ENCODE measurements at places on chromosomes 5 and 9. TPM values are rescaled to one million over a fixed set of nuclear protein-coding genes. Genes with fewer than 3 reads are reported as not detected.
A peak's percentile ranks its signal among the peaks of the same experiment; 100 is the strongest.

FER gene
- 22.4 TPM for total RNA-seq

SEMA6A gene
- 325 TPM for total RNA-seq

IL4 gene
- not detected for total RNA-seq

FOXD4L4 gene
- 0.18 TPM for total RNA-seq

NUP188 gene
- 54.1 TPM for total RNA-seq

CNTNAP3B gene
- 3.9 TPM for total RNA-seq

SLC35D2 gene
- 34.3 TPM for total RNA-seq

ZNF483 gene
- total RNA-seq: 20.9 TPM

ST8SIA4 gene
- 49.4 TPM for total RNA-seq

FOXI1 gene
- total RNA-seq: 4.7 TPM

SLIT3 gene
- 2.5 TPM for total RNA-seq

CTXN3 gene
- total RNA-seq: not detected

CYLC2 gene
- total RNA-seq: not detected

PCDH1 gene
- total RNA-seq: 45.4 TPM

CCDC180 gene
- 5.6 TPM for total RNA-seq

LCN15 gene
- total RNA-seq: 0.47 TPM

DMRTA1 gene
- total RNA-seq: 6.3 TPM

TRPM3 gene
- total RNA-seq: 2.3 TPM

GRCh38 chr9:101778332-101778731, 39.9 kb upstream of the GRIN3A start:
- DNase-seq: no peak

GRCh38 chr5:141785711-141786110, 92.5 kb downstream of the PCDH1 start:
- DNase-seq: no peak

DNA sequence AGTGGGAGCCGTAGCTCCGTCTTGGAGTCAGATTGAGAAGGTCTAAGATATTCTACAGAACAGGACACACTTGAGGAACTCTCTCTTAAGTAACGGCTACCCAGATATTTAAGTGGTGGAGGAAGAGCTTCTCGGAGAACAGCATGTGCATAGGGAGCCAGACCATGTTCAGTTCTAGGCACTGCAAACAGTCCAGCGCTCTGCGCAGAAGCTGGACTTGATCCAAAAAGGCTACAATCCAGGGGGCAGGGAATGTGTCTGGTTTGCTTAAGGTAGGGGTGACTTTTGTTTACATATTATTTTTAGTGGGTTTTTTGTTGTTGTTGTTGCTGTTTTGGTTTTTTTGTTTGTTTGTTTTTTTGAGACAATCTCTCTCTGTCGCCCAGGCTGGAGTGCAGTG, 16.8 kb upstream of the CCL28 start:
- DNase-seq: no peak

DNA sequence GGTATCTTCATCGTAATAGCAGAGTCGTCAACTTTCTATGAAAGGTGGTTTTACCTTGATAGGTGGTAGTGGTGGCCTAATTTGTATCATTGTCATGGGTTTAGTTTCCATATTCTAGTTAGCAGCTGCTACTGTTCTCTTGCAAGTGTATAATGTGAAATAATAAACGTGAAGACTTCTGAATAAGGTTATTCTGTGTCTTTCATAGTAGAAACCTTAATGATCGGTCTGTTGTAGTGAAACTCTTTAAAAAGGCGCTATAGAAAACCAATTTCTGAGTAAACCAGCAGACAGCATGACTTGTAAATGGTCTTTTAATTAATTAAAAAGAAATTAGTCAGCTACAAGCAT, 1.6 kb downstream of the SET start:
- no peak for DNase-seq

- no peak for DNase-seq
Measured at GRCh38 chr5:72005671-72006070, 101.6 kb upstream of the MAP1B start.

DNA sequence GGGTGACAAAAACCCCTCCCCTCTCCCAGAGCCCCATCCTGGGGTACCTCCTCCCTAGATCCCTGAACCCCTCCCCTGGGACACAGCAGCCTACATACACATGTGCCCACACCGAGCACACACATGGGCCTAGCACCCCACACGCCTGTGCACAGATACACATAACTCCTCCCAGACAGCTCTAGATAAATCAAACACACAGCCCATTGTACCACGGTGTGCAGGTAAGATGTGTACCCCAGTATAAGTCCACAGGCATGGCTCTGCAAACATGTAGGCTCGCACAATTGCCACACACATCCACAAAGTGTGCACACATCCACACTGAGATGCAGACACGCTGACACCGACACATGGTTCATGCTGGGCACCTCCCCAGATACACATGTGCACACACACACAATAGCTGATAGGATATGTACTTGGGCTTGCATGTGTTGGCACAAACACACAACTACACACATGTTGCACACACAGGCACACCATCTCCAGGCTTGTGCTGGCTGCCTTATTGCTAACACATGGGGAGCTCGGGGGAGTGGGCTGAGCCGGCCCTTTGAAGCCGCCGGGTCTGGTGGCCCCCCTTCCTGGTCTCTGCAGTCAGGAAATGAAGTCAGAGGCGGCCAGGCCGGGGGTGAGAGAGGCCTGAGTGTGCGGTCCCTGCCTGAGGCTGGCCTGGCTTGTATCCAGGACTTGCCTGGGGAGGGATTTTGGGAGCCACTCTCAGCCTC, 30.2 kb downstream of the GOLGA2 start:
- DNase-seq: peak; percentile 76

DNA sequence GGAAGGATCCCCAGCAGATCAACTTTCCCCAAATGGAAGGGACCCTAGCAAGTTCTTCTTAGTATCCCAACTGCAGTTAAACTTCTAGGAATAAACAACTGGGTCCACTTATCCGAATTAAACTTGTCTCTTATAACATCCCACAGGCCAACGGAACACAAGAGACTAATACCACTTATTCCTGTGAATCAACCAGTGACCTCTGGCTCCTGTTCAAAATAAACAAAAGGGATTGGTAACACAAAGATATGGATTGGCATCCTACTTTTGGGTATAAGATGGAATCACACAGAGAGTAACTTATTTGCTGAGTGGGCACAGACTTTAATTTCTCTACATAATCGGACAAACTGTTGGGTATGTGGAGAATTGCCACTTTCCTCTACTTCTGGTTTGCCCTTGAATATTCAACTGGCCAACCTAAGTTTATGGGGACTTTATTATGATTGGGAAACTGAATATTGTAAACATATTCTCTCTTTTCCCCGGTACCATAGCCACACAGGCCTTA, 12.4 kb upstream of the PAIP1 start:
- DNase-seq: no peak

GRCh38 chr5:56962286-56962685, 10.4 kb upstream of the MIER3 start:
- DNase-seq: no peak

- DNase-seq: no peak
Measured at GRCh38 chr9:3288686-3289085, 237.1 kb downstream of the RFX3 start.

GRCh38 chr9:107922260-107922659, 432.7 kb upstream of the KLF4 start:
- DNase-seq: no peak

DNA sequence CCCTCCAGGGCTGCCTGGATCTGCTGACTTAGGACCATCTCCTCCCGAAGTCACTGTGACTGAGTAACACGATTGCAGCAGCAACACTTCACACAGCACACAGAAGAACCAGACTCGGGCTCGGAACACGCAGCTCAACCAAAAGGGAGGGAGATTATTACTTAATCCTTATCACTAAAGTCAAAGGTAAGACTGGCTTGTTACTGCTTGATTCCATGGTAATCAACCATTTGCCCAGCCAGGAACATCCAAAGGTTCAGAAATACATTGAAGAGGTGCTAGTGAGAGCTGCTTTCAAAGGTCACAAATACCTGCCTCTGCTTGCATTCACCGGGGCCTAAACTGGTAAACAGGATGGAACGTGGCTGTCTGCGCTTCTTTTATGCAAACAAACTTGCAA, 7.7 kb downstream of the FBP1 start:
- peak; percentile 47 for DNase-seq

DNA sequence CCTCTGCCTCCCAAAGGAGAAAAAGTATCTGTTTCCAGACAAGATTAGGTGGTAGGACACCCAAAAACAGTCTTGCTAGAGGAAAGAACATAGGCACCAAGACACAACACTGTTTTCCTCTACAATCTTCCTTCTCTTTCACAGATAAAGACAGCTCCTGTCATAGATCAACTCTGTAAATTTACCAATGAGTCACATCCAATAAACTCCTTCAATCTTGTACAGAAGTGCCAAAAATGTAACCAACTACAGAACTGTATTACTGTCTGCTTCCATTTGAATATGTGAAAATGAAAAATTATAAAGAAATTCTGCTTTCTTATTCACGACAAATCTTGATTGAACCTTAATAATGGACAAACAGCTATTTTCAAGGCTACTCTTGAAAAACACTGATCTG, 286.9 kb downstream of the PLK2 start:
- DNase-seq: no peak

GRCh38 chr5:12023614-12024241, 119.5 kb upstream of the CTNND2 start:
- DNase-seq: no peak

- no peak for DNase-seq
Measured at GRCh38 chr5:19001054-19001453, 986.9 kb downstream of the CDH18 start.

DNA sequence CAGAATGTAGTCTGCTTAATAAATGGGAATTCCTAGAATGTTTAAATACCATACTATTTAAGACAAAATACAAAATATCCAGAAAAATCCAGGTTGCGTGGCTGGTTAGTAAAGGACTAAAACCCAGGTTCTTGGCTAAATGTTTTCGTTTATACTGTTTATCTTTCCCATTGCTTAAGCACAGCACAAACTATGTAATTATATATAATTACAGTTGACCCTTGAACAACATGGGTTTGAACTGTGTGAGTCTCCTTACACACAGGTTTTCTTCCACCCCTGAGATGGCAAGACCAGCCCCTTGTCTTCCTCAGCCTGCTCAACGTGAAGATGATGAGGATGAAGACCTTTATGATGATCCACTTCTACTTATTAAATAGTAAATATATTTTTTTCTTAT, 24.7 kb downstream of the XPA start:
- no peak for DNase-seq

DNA sequence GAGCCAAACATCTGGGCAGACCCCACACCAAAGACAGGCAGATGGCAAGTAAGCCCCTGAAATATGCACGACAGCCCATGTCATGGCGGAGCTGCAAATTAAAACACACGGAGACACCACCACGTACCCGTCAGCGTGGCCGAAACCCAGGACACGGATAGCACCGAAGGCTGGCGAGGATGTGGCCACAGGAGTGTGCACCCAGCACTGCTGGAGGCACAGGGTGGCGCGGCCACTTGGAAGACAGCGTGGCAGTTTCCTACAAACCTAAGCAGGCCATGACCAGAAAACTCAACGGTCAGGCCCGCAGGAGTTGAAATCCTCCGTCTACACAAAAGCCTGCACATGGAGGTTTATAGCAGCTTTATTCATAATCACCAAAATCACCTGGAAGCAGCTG, 12.8 kb downstream of the SLC9A3 start:
- no peak for DNase-seq

DNA sequence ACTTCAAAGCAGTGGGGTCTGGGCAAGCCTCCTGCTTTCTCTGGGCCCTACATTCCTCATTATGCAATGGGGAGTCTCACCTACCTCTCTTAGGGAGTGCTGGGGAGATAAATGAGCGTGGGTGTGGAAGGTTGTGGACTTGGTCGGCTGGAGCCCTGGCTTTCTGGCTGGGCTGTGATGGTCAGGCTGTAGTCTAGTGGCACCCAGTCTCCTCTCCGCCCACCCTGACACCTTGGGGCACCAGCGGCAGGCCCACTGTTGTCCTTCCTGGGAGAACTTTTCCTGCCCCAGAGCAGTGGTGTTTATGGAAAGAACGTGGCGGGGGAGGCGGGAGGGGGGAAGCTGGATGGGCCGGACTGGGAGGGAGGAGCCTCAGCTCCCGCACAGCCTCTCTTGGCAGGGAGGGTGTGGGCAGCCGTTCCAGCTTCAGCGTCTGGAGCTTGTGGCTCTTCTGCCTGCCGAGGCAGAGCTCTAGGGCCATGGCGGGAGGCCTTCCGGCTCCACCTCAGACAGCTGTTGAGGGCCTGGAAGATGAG, 4.1 kb downstream of the PTGS1 start:
- peak; percentile 78 for DNase-seq

- DNase-seq: no peak
Measured at GRCh38 chr5:53361708-53362107, 118.7 kb upstream of the FST start.

GRCh38 chr5:76050134-76050533, 33.0 kb upstream of the SV2C start:
- DNase-seq: no peak

DNA sequence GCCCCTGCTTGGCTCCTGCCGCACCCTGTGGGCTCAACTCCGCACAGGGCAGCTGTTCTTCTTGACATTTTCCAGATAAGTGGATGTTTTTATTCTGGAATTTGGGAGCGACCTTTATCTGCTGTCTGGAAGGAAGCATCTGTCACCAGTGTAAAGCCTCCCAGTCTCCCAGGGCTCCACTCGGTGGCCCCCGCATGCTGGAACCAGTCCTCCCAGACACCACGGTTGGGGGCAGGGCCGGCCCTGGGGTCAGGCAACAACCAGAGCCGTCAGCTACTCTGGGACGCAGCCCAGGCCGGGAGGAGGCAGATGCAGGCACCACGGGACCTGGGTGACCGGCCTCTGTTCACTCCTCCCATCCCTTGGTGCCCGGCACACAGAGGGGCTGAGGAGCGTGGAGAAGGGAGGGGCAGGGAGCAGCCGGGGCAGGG, 92.8 kb upstream of the ADAMTS2 start:
- DNase-seq: peak; percentile 42

GRCh38 chr9:110426052-110426709, 88.5 kb upstream of the TXNDC8 start:
- no peak for DNase-seq

GRCh38 chr9:104386013-104386412, 118.0 kb upstream of the OR13F1 start:
- no peak for DNase-seq

DNA sequence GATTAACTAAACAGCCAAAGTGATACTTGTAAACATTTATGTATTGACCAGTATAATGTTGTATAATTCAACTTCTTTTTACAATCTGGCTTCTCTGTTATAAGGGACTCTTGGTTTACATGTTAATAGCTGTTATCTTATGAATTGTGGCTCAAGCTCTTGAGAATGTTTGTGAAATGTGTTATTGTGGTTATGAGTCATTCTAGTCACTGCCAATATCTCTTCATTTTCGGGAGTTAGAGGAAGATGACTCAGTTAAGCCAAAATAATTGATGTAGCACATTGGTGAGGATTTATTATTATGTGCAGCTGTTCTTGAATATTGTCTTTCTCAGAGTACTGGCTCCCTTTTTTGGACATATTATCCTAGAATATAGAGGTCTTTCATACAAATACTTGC, 655.2 kb upstream of the RIOK2 start:
- no peak for DNase-seq

DNA sequence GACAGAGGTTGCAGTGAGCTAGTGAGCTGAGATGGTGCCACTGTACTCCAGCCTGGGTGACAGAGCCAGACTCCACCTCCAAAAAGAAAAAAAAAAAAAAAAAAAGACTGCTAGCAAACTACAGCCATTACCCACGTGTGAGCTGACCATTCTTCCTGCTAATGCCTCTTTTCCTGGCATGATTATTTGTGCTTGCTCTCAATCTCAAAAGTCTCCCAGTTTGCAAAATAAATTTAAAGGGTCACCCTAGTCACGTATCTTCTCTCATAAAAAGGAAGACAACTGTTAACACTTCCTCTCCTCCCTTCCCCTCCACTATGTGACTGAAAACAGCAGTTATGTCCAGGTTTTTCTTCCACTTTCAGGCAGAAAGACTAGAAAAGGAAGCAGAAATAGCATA, 37.2 kb downstream of the TRIM36 start:
- no peak for DNase-seq

- no peak for DNase-seq
Measured at GRCh38 chr9:10855847-10856246, 243.0 kb upstream of the PTPRD start.

Measured in endodermal cell (in vitro differentiated cells).